ENCODE measurements at places on chromosomes 6 and 20. TPM values are rescaled to one million over a fixed set of nuclear protein-coding genes. Genes with fewer than 3 reads are reported as not detected.

Gene TCF19
- total RNA-seq, result 63.8 TPM

Gene CCM2L
- not detected for total RNA-seq

Gene SRSF12
- 0.46 TPM for total RNA-seq

Gene SULF2
- total RNA-seq, result 0.72 TPM

Gene EHMT2
- 64.7 TPM for total RNA-seq

Gene HLA-DRB1
- total RNA-seq, result 15.1 TPM

Gene PTCHD4
- total RNA-seq, result not detected

Gene ADAT2
- 29.0 TPM for total RNA-seq

Gene SLC22A2
- total RNA-seq, result not detected

Gene IRF4
- 554 TPM for total RNA-seq

Gene ZNF311
- total RNA-seq, result 2.1 TPM

Gene ARMC12
- total RNA-seq, result 5.2 TPM

Gene OPN5
- total RNA-seq, result not detected

Gene ZNF184
- 12.3 TPM for total RNA-seq

Gene GLP1R
- total RNA-seq, result 0.77 TPM

Gene PIGU
- 20.7 TPM for total RNA-seq

Gene MCCD1
- total RNA-seq, result not detected

Gene CRYBG1
- 37.4 TPM for total RNA-seq

Gene AHI1
- 62.8 TPM for total RNA-seq

Gene CNR1
- 0.37 TPM for total RNA-seq

Gene HLA-DRA
- total RNA-seq, result 18.8 TPM

Gene TSPO2
- not detected for total RNA-seq

Gene DHX35
- total RNA-seq, result 9.4 TPM

Gene COL10A1
- total RNA-seq, result not detected

Gene NRSN1
- not detected for total RNA-seq

Gene SLC35D3
- not detected for total RNA-seq

Gene TRDN
- not detected for total RNA-seq

Gene THBS2
- not detected for total RNA-seq

Gene PPIL6
- 0.56 TPM for total RNA-seq

Gene MACROD2
- not detected for total RNA-seq

Gene BMP5
- total RNA-seq, result not detected

Gene HNF4A
- not detected for total RNA-seq

Gene OTOR
- not detected for total RNA-seq

Gene MICA
- 4.6 TPM for total RNA-seq

Gene TMEM74B
- 1.5 TPM for total RNA-seq

Gene MEI4
- total RNA-seq, result not detected

Gene POM121L2
- total RNA-seq, result not detected

All from activated T-cell treated with anti-CD3 and anti-CD28 coated beads, Interleukin-2, amount 50 U/mL, for 72 hours (primary cell).